Glomerular endothelial cell (primary cell): ENCODE measurements at places on chromosomes 1 and 21. TPM values are rescaled to one million over a fixed set of nuclear protein-coding genes. Genes with fewer than 3 reads are reported as not detected.

CLDN14 gene
- 6.1 and 7.9 TPM in 2 replicates for total RNA-seq

TMCC2 gene
- 3.7 and 5.3 TPM in 2 replicates for total RNA-seq

PIAS3 gene
- total RNA-seq = 28.8 and 37.5 TPM in 2 replicates

LTN1 gene
- 18.5 and 18.6 TPM in 2 replicates for total RNA-seq

WRAP73 gene
- total RNA-seq = 21.0 and 22.5 TPM in 2 replicates

SYPL2 gene
- total RNA-seq = not detected in 2 replicates

ANKRD35 gene
- total RNA-seq = 0.93 and 1.4 TPM in 2 replicates

ARHGEF10L gene
- 16.6 and 20.4 TPM in 2 replicates for total RNA-seq
